ENCODE measurements at places on chromosomes 3 and 15.

DNA sequence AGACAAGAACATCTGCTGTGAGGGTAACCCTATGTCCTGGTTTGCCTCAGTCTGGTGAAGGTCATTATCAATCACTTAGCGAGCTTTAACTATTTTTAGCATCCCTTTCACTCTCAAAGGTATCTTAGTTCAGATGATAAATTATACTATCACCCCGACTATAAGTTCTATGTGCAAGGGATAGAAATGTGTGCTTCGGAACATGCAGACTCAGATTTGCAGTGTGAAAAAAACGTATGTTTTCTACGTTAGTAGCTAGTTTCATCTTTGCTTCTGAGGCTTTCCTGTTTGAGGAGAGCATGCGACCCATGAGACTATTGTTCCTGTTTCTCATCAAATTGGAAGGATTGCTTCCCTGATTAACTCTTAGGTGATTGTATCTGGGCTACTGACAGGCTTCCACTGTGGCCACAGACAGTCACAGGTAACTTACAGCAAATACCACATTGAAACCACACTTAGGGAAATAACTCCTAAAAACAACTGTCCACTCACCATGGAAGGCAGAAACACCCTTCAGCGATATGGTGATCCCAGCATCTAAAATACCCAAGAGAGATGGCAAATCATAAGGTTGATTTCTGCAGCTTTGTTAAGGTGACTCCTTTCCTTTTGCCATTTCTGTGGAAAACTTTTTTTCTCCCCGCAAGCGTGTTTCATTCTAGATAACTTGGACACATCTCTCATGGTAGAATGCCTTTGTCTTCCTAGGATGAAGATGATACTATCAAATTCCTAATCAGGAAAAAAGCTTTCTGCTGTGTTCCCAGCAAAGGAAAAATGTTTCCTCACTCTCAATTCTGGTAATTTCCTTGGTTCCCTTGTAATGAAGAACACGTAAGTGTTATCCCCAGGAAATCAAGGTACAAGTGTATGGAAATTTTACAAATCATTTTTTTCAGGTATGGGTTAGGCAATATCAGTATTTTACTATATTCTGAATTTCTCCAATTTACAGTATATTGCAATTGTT lies 5.2 kb downstream of the GCSAM start:
- no peak for DNase-seq

GRCh38 chr15:76150513-76150912 lies 90.7 kb downstream of the TMEM266 start:
- DNase-seq = no peak

- DNase-seq = no peak
Observed at GRCh38 chr3:190644766-190645165, 130.9 kb downstream of the IL1RAP start.

- DNase-seq = no peak
Observed at GRCh38 chr3:183466575-183466974, 38.2 kb upstream of the MCF2L2 start.
